RPMI7951 (cell line): ENCODE measurements at places on chromosomes 4 and X. TPM values are rescaled to one million over a fixed set of nuclear protein-coding genes. Genes with fewer than 3 reads are reported as not detected.

DNA sequence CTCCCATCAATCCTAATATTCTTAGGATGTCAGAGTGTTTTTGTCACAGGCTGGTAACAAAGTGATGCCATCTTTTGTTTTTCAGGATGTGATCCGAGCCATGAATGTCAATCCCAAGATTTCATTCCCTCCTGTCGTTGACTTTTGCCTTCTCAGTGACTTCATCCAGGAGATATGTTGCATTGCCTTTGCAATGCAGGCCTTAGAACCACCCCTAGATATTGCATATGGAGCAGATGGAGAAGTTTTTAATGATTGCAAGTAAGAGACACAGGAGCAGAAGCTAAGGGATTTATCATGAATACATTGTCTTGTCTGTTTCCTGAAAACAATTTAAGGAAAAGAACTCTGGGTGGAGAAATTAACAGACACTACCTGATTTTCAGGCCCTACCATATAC is 28.6 kb downstream of the SPATA18 start:
- no peak for DNase-seq

DNA sequence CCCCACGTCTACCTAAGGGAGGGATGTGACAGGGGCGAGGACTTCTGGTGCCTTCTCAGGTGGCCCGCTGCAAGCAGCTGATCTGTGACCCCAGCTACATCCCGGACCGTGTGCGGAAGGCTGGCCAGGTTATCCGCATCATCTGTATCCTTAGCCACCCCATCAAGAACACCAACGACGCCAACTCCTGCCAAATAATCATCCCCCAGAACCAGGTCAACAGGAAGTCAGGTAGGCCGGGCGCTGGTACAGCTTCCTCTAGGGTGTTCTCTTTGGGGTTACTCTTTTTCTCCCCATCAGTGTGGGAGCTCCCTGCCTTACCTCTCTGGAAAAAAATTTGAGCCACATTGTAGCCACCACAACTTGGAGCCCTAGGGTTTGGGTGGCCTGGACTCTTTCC is 2.4 kb upstream of the FAM50A start:
- no peak for DNase-seq

DNA sequence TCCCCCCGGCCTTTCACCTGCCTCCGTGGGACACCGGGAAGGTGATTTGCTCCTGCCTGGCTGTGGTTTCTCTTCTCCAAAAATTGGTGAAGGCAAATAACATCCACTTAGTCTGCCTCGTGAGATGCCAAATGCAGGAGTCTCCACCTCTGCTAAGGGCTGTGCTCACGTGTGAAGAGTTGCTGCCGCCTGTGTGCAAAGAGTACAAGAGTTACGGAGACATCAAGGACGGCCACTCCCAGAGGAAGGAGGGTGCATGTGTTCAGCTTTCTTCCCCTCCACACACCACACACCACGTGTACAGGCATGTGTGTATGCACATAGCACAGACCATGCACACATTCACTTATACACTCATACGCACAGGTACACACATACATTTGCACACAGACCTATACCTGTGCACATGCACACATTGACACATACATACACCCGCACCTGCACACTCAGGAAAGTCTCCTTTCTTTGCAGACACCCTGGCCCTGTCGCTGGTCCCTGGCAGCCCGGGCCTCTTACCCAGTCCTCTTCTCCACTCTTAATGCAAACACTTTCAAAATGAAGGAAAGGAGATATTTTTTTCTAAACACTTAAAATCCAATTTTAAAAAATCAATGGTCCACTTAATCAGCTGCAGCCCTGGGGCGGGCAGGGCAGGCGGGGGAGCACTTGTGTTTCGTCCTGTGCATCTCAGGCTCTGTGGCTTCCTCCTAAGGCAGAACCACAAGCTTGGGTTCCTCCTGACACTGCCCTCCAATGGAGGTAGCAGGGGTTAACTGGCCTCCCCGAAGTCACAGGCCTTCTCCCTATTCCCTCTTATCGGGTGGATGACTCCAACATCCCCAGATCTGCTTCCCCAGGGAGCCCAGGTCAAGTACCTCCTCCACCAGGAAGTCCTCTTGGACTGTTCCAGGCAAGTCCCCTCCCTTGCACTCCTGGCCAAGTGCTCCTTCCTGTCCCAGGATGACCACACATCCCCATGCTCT is 103.0 kb downstream of the CPZ start:
- no peak for DNase-seq

- DNase-seq: no peak
These were observed 915 bp upstream of the RAB33B start for GRCh38 chr4:139453041-139453370.

DNA sequence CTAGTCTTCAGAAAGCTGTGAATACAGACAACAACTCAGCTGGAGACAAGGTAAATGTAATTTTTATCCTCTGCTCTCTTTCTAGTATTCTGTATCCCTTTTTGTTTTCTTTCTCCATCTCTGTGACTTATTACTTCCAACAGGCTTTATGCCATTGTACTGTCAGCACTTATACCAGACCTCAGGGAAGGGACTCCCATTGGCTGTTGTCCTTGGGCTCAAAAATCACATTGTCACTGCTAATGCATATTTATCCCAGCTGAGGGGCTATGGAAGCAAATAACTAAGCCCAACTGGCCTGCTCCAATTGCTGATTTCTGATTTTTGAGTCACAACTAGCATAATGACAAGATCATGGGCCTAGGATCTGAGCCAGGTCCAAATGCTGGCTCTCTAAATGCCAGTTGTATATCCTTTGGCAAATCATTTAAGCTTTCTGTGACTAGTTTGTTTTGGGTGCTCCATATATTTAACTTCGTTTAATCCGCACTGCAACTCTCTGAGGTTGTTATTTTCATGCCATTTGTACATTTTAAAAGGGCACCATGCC is 395.1 kb upstream of the GNPDA2 start:
- DNase-seq: no peak

DNA sequence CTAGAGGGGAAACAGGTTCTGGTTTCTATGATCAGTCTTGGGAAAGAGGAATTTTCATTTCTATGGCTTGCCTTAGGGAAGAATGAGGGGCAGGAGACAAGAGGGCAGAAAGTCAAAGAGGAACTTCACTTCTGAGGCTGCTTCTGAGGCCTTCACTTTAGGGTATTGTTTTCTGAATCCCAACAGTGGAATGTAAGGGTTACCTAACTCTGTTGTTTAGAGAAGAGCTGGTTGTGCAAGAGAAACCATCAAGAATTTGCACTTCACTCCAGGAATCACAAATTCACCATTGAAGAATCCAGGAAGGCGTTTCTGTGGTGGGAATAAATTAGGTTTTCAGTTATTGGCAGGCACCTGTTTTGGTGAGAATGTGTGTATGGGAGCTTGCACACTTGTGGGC is 126.7 kb upstream of the AMOT start:
- DNase-seq: no peak

- no peak for DNase-seq
These were observed 344.4 kb downstream of the RAPGEF2 start for GRCh38 chr4:159447296-159447695.

DNA sequence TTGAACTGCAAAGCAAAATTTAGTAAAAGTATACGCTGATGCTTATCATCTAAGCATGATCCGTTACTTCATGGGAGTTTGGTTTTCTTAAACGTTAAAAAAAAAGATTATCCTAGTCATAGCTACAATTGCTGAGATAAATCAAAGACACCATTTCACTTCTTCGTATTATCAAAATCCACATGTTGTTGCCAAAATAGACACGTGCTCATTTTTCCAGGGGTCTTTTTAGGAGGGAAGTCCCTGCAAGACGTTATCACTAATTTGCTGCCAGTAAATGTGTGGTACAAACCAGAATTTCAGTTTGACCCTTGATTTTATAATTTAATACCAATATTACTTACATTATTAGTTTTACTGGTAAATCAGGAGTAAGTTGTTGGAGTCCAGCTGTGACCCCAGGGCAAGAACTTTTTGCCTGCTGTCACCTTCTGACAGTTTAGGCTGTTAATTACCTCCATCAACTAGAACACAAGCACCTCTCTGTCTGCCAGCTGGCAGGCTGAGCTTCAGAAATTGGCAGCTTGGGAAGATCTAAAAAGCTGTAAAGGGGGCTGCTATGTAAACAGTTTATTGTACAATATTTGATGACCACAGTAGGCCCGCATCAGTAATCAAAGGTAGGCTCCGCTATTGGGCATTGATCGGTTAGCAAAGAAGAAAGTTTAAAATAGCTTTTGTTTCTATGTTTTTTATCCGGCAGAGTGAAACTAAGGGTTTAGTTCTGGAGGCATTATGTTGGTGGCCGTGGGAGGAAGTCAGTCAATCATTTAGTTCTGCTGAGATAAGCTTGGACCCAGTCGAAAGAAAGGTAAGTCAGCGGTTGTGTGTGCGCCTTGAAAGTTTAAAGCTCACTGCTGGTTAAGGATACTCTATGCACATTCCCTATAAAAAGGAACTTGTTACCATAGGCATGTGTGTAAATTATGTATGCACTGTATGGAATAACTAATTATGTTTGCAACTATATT is 196.4 kb downstream of the FBXO8 start:
- no peak for DNase-seq

GRCh38 chrX:153590961-153591956 is 7.7 kb downstream of the CCNQ start:
- DNase-seq: no peak

GRCh38 chrX:6506444-6506843 is 28.5 kb downstream of the VCX3A start:
- DNase-seq: no peak

DNA sequence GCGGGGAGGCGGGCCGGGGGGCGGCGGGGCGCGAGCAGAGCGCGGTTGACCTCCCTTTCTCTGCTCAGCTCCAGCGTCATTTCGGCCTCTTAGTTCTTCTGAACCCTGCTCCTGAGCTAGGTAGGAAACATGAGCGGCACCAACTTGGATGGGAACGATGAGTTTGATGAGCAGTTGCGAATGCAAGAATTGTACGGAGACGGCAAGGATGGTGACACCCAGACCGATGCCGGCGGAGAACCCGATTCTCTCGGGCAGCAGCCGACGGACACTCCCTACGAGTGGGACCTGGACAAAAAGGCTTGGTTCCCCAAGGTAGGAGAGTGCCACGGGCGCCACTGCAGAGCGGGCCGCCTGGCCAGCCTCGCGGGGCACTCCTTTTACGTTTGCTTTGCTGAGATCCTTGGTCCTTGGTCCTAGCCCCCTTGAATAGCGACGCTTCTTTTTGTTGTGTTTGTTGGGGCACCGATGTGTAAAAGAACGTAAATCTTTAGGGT is at the start of gene HTATSF1:
TSS of gene HTATSF1 (plus strand) at position 37 of the 497 bp plus-strand sequence. CDS start at position 130, 93 bp downstream.
- DNase-seq: no peak

ADH1B gene
- total RNA-seq: not detected in 2 replicates

EFHC2 gene
- total RNA-seq: 0.60 TPM in 1 of 2 replicates, not detected in the other

ART3 gene
- total RNA-seq: 0.24 TPM in 1 of 2 replicates, not detected in the other

GAGE12H gene
- total RNA-seq: not detected in 2 replicates

HSFX1 gene
- 0.20 and 0.36 TPM in 2 replicates for total RNA-seq

RADX gene
- total RNA-seq: 1.4 and 2.4 TPM in 2 replicates

NMU gene
- 5.5 and 7.3 TPM in 2 replicates for total RNA-seq

TMEM187 gene
- 5.8 and 6.6 TPM in 2 replicates for total RNA-seq

TLR2 gene
- total RNA-seq: 8.8 and 11.3 TPM in 2 replicates
